ENCODE measurements at places on chromosomes 6 and 20.

- DNase-seq: no peak
Measured at GRCh38 chr20:44435630-44436335, 39.9 kb upstream of the TTPAL start.

DNA sequence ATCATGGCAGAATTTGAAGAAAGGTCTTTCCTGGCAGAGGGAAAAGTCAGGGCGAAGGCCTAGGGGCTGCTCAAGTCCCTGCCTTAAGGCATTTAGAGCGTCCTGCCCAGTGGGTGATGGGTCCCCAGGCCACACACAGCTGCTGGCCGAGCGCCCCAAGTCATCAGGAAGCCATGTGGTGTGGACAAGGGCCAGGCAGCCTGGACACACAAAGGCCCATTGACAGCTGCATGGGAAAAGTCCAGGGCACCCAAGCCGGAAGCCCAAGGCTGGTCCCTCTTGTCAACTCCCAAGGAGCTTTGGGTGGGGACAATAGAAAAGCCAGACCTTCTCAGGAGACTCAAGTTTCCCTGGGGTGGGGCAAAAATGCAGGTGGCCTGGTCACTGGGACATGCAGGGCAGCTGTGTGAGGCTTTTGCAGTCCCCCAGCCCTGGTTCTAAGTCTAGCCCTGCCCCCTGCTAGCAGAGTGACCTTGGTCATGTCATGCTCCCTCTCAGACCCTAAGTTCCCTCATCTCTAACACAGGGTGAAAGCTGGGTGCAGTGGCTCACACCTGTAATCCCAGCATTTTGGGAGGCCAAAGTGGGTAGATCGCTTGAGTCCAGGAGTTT lies 44.3 kb upstream of the PTGIS start:
- DNase-seq: no peak

DNA sequence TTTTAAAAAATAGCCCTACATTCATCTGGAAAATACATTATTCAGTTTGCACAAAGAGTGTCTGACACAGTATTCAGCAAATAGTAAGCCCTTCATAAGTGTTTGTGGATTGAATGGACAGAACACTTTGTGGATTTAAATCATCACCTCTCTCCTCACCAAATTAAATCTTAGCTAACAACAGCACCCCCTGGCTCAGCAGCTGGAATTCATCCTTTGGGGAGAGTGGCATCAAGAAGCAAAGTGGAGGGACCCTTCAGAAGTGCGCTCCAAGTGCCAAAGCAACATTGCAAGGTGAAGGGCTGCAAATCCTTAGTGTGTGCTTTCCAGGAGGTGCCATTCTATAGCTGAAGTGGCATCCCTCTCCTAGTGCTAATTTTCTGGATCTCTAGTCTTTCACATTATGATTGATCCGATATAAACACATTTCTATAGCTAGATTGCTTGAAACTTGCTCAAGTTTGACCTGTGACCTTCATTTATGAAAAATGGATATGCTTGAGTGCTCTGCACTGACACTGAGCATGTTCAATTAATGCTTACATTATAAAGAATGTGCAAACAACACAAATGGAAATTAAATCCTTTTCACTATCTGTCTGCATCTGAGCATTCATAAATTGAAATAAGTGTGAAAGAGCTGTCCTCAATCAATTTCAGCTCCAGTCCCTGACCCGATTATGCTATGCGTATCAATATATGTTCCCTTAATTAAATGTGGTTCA lies 891.7 kb downstream of the C6orf118 start:
- no peak for DNase-seq

GRCh38 chr20:33940666-33941065 lies 53.0 kb upstream of the RALY start:
- no peak for DNase-seq

DNA sequence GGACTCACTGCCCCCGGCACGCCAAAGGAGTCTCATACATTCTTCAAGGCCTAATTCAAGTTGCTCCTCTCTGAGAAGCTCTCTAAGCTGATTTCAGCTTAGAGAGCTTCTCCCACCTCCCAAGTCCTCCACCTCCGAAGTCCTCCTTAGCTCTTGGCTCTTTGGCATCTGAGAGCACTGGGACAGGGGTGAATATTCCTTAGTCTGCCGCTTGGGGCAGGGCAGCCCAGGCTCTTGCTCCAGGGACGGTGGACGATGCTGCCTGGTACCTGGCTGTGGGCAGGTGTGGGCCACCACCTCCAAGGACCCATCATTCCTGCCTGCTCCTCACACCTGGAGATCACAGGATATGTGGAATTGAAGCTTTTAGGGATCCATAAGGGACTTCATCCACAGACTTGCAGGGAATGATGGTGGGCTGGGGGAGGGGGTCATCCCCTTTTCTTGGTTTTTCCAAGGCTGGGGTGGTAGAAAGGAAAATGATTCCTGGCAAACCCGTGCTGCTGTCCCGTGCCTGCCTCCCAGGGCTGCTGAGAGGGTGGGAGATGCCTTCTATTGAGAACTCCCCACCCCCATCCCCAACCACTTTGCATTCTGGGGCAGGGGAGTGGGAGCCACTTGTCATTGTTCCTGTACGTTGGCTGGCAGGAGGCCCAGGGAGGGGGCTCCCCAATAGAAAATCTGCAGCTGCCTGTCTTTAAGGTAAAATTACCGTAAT lies 57.4 kb downstream of the ARHGAP40 start:
- no peak for DNase-seq

DNA sequence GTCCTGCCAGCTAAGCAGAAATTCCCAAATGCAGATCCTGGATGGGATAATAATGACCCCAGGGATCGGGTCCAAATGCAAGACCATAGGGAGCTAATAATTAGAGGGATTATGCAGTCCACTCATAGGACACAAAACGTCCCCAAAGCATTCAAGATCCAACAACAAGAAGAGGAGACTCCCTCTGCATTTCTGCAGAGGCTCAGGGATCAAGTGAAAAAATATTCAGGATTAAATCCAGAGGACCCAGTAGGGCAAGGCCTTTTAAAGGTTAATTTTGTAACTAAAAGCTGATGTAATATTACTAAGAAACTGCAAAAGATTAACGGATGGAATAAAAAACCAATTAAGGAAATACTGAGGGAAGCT lies 22.2 kb downstream of the HLA-A start:
- no peak for DNase-seq

DNA sequence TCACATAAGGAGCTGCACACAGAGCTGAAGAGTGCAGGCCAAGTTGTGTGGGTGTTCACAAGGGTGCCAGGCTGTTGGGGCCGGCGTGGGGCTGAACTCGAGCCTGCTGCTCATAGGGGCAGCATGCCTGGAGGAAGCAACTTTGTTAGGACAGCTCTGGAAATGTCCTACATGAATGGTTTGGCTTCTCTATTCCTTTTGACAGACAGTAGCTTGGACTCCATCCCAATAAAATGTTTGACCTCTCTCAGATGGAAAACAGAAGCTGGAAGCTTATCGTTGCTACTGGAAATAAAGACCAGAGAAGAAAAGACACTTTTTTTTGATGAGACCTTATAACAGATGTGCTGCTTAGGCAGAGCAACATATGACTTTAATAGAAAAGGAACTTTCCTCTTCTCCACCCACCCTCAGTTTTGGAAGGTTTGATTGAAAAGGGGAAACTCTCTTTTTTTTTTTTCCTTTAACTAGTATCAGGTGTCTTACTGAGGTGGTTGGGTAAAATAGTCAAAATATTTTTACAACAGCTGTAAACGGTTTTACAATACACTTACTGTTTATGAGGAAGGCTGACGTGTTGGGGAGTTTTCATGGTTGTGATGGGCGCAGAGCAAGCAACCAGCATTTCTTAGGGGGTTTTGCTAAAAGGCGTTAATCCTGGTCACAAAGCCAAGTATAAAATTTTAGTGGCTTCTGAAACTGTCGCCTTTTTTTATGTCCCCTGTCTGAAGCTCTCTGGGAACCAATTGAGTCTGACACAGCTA lies 80.7 kb upstream of the EEF1E1 start:
- DNase-seq: no peak

GRCh38 chr20:42018979-42019378 lies 400.8 kb upstream of the CHD6 start:
- DNase-seq: no peak

GRCh38 chr20:25989196-25989595 lies 292.5 kb upstream of the ZNF337 start:
- no peak for DNase-seq

GRCh38 chr6:141677598-141678211 lies 455.0 kb upstream of the GJE1 start:
- DNase-seq: no peak

- no peak for DNase-seq
Measured at GRCh38 chr6:153131037-153131981, at the start of gene RGS17. Gene RGS17 (minus strand): TSS chr6:153131282. CDS start chr6:153044018, 87,264 bp downstream.

DNA sequence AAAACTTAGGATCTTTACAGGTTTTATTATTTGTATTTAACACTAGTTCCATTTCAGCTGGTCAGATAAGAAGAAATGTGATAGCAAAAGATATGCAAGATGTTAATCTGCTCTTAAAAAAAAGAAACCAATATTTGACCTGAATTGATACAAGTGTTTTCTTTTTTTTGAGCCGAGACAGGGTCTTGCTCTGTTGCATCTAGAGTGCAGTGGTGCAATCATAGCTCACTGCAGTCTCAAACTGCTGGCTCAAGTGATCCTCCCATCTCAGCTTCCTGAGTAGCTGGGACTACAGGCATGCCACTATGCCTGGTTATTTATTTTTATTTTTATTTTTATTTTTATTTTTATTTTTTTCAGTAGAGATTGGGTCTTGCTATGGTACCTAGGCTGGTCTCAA lies 133.0 kb downstream of the GMPR start:
- DNase-seq: no peak

DNA sequence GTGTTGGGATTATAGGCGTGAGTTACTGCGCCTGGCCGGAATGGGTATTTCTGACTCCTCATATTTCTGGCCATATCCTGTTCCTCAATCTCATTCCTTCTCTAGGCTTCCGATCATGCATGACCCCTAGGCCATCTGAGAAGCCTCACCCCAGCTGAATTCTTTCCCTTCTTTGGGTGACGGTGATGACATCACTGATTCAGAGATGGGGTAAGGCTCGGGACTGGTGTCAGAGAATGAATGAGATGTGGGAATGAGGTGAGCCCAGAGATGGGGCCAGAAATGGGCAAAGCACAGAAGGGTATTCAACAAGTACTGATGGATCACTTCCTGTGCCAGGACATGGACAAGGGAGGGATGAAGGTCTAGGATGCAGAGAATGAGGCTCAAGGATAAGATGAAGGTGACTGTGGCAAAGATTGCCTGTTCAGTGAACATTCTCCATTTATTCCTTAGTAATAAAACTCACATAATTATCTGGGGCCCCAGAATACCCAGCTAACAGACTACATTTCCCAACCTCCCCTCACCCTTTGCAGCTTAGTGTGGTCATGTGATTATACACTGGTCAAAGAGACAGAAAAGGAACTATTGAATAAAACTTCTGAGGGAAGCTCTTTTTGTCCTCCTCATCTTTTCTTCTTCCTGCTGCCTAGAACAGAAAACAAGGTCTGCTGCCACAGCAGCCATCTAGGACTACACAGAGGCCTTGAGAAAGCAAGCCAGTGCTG lies 39.6 kb downstream of the KIAA0319 start:
- DNase-seq: no peak

DNA sequence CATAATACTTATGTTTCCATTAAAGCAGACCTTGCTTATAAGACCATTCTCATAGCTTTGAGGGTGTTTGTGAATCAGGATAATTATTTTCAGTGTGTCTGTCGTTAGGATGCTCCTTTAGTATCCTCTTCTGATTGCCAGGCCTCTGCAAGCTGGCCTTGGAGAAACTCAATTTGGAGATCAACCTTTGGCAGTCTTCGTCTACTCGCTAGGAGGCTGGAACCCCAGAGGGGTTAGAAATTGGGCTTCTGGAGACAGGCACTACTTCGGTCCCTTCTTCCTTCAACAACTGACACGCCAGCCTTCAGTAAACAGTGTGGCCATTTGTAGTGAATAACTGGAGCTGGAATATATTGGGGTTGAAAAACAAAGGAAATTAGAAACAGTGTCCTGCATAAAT lies 100.8 kb upstream of the CITED2 start:
- DNase-seq: no peak

DNA sequence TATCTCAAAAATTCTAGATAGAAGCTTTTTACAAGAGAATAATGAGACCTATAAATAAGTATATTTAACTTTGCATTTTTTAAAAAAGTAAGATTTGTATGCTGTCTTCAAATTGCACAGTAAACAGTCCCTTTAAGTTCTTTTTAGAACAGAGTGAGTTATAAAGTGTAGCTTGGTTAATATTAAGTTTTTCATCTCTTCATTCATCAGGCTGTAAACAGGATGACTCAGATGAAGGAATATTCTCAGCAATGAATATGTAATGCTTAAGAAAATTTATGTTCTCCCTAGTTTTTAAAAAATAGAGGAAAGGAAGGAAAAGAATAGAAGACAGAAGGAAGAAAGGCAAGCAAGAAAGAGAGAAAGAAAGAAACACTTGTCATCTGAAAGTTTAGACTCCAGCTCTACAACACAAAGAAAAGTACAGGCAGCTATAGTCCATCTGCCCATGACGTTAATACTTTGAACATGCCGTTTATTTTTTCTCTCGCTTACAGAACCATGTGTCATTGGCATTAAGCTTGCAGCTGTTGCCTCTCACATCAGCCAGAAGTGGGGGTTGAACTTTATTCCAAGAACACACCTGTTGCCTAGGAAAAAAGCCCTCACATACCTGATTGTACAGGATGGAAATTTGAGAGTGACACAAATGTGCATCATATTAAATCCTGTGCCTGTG lies 36.1 kb downstream of the CAP2 start:
- no peak for DNase-seq

DNA sequence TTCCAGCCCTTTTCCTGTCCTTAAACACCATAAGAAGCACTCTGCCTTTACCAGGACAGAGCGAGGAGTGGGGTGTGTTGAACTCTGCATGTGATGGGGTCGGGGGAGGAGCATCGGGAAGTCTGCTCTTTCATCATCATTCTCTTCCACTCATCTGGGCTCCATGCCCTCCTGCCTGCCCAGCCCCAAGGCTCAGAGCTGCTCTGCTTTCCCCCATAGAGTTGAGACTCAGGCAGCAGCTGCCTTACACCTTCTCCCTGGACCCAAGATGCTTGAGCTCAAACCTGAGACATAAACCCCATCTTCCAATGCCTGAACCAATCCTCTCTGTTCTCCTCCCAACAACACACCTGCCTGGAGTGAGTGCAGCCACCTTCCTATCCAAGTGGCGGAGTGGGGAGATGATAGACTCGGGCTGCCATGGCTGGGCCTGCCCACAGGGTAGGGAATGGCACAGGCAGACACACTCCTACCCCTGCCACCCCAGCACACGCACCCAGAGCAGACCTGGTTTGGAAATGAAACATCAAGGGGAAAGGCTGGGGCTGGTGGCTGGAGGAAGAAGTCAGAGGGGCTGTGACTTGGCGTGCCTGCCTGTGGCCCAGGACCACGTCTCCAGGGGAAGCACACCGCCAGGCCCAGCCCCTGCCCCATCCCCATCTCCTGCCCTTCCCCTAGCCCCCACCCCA lies 28.4 kb downstream of the TFEB start:
- DNase-seq: no peak

DNA sequence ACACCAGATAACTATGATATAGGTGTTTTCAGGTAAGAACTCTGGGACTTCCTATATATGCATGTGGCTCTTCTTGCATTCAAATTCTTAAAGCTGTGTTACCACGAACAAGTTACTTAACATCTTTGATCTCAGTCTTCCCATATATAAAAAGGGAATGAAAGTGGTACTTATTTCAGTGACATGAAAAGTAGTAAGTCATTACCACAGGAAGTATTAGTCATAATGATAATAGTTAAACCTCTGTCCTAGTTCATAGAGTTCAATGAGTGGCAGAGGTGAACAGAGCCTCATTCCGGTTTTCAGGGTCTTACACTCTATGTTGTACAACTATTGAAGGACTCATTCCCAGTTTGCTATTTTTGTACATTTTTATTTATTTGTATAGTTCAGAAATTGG lies 237.0 kb downstream of the NKAIN2 start:
- DNase-seq: no peak

- DNase-seq: peak; percentile 70
Measured at GRCh38 chr6:37029249-37029971, 24.0 kb downstream of the FGD2 start.

All from suprapubic skin (tissue), 4 donors.